RCC 7860 (cell line): ENCODE measurements at places on chromosomes 2 and 18.
A peak's percentile ranks its signal among the peaks of the same experiment; 100 is the strongest.

DNA sequence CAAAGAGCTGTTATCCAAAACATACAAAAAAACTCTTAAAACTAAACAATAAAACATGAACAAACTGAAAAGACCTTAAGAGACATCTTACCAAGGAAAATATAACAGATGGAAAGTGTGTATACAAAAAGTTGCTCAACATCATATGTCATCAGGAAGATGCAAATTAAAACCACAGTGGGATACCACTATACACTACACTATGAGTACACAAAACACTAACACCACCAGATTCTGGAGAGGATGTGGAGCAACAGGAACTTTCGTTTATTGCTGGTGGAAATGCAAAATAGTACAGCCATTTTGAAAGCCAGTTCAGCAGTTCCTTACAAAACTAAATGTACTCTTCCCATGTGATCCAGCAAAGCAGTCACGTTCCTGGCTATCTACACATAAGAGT is 221.4 kb downstream of the CMPK2 start:
- DNase-seq, result no peak

- peak; percentile 34 for DNase-seq
Observed at GRCh38 chr2:44169155-44169898, 652 bp downstream of the PPM1B start.

DNA sequence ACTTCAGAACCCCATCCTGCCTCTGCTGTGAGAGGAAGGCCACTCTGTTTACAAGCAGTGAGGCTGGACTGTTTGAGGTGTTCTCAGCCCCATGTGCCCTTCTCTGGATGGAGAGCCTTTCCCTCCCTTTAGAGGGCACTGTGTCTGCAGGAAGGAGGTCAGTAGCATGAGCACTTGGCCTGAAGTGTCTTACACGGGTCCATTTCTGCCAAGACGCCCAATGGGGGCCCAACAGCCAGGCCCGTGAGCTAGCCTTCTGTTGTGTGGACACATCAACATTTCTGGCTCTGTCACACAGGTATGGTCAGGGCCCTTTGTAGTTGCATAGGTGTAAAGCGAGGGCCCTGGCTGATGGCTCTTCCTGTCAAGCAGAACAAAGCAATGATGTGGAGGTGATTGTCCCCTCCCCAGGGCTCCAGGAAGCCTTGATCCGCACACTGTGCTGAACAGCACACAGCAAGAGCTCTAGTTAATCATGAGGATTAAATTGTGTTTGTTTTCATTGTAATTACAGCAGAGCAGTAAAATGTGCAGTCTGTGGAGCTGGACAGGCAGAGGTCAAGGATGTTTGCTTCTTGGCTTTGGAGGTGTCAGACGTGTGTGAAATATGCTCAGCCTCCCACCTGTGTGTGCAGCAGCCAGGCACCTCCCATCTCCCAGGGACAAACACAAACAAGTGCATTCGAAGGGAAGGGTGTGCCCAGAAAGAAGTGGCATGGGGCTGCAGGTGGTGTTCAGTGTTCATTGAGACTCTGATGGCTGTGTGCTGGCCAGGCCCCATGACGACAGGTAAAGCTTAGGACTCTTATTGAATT is 132.1 kb downstream of the SH3RF3 start:
- no peak for DNase-seq

DNA sequence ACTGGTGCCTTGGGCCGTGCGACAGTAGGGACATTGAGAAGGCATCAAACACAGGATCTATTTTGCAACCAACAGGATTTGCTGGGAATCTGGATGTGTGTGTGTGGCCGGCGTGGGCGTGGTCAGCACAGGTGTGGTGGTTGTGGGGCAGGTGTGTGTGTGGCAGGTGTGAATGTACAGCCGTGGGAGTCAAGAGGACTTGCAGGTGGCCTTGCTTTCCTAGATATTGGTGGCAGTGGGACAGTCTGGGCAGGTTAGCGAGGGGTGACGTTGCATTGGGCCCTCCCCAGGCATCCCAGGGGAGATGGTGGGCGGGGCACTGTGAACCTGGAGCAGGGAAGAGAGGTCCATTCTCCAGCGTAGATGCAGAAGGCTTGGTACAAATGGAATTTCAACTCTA is 3.2 kb upstream of the LIMS2 start:
- no peak for DNase-seq

DNA sequence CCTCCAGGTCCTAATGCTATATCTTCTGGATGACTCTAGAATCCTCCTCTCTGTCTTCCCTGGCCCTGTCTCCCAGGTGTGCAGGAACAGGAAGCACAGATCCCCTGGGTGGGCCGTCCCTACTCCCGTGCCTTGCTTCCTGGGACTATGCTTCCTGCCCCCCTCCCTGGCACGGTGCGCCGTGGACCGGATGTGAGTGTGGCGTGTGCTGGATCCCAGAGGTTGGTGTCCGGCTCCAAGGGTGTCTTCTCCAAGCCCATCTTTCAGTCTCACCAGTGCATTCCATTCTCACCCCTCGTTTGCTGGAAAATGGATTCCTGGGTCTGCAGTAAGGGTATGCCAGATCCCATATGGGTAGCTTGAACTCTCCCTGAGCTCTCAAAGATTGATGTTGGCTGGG is 144.4 kb upstream of the TWIST2 start:
- no peak for DNase-seq

DNA sequence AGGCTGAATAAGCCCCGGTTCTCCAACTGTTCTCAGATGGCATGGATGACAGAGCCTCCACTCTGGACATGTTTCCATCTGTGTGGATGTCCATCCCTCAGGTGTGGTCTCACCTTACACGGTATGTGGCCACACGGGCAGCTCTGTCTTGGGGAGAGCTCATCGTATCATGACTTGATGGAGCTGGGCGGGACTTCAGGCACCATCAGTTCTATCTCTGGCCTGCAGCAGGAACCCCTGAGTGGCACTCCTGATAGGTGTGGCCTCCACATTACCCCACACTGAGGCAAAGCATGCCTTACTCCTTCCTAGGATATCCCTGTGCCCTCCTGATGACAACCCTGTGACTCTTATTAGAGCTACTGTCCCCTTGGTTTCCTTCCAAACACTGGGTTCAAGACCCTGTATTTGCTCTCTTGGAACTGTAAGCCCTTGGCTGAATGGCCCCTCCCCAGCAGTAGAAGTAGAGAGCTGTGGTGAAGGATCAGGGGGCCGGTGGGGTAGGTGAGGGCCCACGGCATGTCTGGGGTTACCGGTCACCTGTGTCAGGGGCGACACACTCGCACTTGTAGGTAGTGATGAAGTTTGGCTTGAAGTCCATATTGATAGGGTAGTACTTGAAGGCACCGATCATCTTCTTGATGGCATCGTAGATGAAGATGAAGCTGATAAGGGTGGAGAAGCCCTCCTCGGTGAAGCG is 48.2 kb downstream of the MTHFD2 start:
- DNase-seq, result no peak

- DNase-seq, result peak; percentile 45
Observed at GRCh38 chr2:159130302-159130701, 156.2 kb downstream of the WDSUB1 start.

DNA sequence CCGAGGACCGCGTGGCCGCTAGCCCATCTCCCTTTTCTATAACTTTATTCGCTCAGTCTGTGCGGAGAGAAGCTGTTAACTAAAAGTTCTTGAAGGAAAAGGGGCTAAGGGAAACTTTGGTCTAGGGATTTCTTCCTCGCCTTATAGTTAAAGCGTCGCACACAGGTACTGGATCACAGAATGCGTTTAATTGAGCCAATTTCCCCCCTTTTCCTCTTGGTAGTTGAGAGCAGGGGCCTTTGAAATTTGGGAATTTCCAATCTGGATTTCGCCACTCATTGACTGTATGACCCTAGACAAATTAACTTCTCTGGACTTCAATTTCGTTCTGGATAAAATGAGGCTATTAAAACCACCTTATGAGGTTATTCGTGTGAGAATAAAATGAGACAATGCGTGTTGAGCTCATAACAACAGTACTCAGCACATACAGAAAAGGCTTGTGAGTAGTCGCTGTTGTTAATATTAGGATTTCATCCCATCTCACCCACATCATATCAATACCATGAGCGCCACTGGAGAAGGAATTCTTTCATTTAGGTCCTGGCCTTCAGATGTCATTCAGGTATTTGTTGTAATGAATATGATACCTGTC is 763 bp upstream of the OLA1 start:
- no peak for DNase-seq

- no peak for DNase-seq
Observed at GRCh38 chr2:165067643-165068486, 112.5 kb upstream of the SLC38A11 start.

DNA sequence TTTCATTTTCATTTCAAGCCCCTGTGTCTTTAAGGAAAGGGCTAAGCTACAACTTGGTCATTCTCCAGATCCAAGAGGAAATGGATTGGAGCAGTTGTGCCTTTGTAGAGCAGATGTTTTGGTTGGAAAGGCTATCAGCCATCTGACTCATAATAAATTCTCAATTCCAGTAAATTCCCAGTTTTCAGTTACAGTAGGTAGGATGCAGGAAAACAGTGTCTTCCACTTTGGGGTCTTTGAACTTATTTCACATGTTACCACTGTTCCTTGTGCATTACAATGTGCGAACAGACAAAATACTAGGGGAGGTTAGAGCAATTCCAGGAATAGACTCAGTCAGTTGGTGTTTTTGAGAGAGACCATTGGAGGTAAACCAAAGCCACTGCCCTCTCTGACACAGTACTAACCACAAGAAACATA is 211.9 kb downstream of the BABAM2 start:
- DNase-seq, result no peak
